ENCODE measurements at places on chromosomes 11 and 22. TPM values are rescaled to one million over a fixed set of nuclear protein-coding genes. Genes with fewer than 3 reads are reported as not detected.

The OR10A2 gene
- not detected for total RNA-seq

GRCh38 chr22:20205964-20206708 is 55.3 kb upstream of the CCDC188 start:
- peak; percentile 56 for DNase-seq

DNA sequence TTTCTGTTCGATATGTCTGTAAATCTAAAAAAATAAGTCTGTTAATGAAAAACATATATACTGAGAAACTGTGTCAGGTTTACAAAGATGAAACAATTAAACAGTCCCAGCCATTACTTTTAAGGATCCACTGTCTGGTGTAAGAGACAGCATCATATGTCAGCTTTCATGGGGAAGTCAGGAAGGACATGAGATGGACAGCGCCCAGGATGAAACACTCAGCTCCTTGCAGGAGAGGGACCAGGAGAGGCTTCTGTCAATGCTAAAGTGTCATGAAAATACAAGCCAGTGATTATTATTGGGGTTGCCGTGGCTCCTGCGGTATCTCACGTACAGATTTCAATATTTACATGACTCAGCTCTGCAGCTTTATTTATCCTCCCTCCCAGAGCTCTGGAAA is 1524.6 kb downstream of the TBC1D22A start:
- no peak for DNase-seq

DNA sequence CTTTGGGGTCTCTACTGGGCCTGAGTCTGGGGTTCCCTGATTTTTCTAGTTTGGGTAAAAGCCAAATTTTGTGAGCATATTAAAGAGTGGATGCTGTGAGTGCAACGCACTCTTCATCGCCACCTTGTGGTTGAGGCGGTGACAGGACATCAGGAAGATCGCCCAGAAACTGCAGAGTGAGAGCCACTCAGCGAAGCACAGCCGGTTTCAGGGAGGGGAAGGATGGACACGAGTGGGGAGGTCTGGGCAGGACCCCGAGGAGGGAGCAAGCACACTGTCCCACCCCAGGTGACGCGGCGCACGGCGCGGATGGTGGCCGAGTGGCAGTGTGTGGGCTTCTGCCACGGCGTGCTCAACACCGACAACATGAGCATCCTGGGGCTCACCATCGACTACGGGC is 9.1 kb downstream of the SELENOO start:
- DNase-seq, result peak; percentile 61

- DNase-seq, result no peak
These were observed 408 bp downstream of the PPP2R5B start for GRCh38 chr11:64924910-64925284.

The NAT10 gene
- total RNA-seq, result 35.8 TPM

DNA sequence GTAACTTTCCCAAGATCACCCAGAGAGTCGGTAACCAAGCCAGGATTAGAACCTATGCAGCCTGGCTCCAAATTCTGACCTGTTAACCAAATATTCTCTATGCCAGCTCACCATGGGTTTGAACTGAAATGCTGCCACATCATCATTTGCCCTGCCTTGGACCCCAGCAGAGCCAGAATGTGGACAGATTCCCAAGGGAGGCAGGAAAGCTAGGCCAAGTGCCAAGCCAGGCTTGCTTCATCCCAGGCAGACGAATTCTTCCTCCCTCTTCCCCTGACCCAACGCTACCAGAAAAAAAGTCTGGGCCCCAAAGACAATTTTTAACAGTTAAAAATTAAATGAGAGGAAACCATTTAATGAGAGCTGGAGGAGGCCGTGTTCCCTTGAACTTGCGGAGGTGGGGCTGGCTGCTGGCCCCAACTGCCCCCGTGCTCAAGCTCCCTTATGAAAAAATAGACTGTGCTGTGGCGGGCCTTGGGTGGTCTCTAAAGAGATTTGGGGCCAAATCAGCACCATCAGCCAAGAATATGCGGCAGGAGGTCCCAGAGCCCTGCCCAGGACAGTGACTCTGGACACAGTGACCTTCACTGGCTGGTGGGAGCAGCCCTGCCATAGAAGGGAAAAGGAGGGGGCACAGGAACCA is 184.1 kb upstream of the SYT13 start:
- DNase-seq, result no peak

DNA sequence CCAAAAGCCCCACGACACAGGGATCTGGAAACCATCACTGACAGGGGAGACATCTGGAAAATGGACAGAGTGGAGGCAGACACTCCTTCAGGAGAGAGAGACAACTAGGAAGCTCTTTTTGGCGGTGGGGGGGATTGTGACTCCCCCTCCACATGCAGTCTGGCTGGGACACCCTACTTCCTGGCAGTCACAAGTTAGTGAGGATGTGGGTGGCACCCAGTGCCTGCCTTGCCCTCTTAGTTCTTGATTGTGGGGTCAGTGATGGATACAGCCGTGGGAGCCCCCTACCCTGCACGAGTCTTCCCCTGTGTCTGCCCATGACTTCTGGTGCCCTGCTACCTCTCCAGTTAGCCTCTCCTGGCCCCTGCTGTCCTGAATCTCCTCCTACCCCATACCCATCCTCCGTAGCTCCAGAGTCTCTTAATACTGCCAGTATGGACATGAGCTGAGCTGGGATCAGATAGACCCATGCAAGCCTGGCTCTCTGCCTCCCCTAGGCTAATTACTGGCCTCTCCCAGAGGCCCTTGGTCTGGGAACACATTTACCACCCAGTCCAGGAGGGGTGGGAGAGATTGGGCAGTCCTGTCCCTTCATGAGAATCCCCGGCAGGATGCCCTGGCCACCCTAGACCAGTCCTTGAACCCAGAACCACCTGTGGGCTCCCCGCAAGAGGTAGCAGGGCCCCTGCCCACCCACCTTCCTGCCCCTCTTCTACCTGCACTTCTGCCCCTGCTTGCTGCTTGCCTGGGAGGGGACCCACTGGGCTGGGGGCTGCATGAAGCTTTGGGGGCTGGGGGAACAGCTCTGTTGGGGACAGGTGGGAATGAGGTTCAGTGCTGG is 22.8 kb downstream of the RHBDD3 start:
- no peak for DNase-seq

GRCh38 chr11:103993507-103993906 is 42.9 kb upstream of the DDI1 start:
- DNase-seq, result no peak

The JHY gene
- total RNA-seq, result 3.1 TPM

DNA sequence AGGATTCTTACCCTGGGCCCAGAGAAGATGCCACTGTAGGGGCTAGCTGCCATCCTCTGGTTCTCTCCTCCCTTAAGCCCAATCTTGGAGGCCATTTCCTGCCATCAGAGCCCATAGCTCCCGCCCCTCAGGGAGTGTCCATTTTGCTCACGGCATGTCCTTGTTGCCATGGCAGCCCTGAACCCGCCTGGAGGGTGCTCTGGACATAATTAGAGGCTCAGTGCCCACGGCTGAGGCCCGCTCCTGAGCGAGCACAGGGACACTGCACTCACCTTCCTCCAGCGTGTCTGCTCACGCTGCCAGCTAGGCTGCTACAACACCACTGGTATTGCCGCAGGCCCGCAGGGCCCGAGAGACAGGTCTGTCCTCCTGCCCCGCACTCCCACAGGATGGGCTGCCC is 11.1 kb upstream of the SUSD2 start:
- no peak for DNase-seq

DNA sequence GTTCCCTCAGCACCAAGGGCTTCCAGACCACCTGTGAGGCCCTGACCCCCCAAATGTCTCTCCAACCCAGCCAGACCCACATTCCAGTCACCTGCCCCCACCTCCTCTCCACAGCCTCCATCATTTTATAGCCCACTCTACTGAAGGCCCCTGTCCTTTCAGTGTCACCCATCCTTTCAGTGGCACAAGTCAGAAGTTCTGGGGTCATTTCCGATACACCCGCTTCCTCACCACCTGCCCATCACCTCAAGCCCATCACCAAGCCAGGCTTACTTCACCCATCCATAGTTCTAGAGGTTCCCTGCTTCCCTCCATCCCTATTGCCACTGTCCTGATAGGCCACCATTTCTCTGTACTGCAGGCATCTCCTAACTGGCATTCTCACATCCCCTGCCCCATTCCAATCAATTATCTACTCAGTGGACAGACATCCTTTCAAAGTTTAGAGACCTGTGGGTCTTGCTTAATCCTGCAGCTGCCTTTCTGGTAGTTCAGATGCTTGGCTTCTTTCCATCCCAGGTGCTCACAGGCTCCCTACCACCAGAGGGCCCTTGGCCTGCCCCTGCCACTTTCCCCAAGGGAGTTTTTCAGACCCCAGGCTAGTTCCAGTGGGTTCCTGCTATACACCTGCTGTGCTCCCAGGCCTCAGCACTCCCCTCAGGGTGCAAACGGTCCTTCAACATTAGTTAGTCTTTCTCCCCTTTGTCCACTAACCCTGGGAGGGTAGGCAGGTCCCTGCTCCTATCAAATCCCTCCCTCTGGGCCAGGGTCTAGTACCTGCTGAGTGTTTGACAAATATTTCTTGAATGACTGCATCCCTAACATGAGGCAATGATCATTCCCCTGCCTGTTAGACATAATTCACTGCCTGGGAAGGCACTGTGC is 7.6 kb downstream of the KCNQ1OT1 start:
- no peak for DNase-seq

- DNase-seq, result no peak
These were observed 83.0 kb downstream of the INSC start for GRCh38 chr11:15197696-15198095.

The NAALADL1 gene
- total RNA-seq, result not detected

The APOL4 gene
- total RNA-seq, result not detected

The SCGB1C1 gene
- not detected for total RNA-seq

The KRTAP5-1 gene
- total RNA-seq, result not detected

DNA sequence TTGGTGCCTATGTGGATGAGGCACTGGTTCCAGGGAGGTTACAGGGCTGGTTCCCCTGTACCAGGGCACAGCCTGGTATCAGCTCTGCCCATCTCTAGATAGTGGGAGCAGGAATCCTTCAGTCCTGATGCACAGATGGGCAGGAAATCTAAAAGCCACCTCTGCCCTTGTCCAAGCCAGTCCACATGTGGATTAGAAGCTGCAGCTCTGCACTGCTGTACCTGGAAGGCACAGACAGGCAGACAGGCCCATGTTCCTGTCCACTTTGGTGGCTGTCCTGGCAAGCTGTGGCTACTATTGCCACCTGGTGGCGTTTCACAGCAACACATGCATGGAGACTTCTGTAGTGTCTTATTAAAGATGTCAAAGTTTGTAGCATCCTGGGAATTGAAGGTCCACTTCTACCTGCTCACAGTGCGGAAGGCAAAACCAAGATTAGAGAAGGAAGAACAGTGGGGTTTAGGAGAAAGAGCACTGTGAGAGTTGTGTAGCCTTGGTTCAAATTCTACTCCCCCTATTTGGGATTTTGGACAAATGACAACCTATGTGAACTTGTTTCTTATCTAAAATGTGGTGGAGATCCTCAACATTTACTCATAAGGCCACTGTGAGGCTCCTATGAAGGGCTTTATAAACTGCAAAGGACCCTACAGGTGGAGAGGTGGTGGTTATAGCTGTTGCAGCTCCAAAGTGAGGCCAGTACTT is 30.1 kb downstream of the NAV2 start:
- peak; percentile 55 for DNase-seq

DNA sequence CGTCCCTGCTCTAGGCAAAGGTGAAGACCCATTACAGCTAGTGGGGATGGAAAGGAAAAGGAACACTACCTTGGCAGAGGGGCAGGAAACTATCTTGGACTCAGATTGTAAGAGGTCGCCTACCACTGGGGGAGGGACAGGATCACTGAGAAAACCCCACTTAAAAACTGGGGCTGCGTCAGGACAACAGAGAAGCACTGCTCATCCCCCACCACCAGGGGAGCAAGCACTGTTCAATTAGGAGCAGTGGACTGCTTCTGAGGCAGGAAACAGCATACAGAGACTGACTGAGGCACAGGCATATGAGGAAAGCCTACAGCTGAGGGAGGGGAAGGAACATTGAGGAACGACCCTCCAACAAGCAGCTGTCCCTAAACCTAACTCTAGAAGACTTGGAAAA is 20.8 kb upstream of the DLAT start:
- no peak for DNase-seq

DNA sequence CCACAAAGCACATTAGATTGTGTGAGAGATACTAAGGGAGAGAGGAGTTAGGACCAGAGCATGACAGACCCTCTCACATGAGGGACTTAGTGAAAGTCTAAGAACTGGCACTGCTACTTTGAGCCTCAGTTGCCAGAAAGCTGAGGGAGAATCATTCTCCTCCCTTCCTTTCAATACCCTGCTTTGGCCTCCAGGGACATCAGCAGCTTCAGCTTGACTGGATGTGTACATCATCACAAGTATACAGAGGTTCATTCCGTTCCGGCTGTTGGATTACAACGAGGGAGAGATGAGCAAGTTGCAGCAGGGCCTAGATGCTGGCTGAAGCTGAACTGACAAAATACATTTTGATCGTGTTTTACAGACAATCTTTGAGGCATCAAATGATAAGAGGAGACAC is 15.7 kb upstream of the ANO5 start:
- no peak for DNase-seq

DNA sequence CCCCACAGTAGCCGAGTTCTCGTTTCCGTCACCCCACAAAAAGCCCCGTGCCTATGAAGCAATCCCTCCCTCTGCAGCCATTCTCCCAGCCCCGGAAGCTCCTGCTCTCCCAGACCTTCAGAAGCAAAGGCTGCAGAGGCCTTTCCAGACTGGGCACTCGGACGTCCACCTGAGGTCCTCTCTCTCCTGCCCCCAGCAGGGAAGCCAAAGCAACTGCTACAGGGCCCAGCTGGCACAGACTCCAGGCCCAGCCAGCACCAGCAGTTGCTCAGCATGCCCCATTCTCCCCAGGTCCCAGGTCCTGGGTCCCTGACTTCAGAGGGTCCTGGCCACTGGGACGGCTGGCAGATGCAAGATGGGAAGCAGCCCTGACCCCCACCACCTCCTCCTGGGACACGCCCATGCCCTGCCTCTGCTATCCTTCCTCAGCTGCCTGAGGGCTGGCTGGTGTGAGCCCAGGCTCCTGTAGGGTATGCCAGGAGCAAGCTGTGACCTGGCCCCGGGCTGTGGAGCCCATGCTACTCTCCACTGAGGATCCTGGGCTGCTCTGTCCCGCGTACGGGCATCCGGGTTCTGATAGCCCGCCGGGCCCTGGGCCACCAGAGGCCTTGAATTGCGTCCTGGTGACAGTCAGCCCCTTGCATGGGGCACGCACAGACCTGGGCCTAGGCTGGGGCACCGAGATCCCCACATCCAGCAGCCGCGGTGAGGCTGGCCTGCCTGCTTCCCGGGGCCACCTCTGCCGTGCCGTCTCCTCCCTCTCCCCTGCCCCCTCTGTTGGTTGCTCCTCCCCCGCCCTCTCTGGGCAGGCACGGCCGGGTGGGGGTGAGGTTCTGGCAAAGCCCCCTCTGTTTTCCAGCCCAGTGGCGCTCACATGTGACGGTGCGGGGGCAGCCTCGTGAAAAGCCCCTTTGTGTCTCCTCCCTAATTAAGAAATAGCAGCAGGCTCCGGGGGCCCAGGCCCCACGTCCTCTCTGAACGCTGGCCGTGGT is 1310.3 kb downstream of the BRD1 start:
- no peak for DNase-seq

The FJX1 gene
- total RNA-seq, result 30.0 TPM

- no peak for DNase-seq
These were observed at the start of gene CARD18 for GRCh38 chr11:105139669-105140068. TSS of gene CARD18 (minus strand) at chr11:105139769. CDS start at chr11:105139726, 43 bp downstream.

DNA sequence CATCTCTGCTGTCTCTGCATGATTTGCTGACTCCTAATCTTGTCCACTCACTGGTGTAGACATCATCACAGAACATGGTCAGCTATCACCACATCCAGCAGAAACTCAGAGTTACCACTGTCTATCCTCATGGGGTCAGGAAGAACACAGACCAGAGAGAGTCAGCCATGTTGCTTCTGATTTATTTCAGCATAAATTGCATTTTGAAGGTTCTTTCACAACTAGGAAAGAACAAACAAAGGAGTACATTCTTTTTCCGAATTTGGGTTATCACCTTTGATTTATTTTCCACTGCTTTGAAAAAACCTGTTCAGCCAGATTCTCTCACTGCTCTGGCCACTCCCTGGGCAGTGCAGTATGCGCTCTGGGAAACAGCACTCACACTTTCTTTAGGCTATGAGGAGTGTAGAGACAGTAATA is 172.0 kb upstream of the MTMR2 start:
- no peak for DNase-seq
